HFF-Myc (cell line): ENCODE measurements at places on chromosomes 6 and 20.

DNA sequence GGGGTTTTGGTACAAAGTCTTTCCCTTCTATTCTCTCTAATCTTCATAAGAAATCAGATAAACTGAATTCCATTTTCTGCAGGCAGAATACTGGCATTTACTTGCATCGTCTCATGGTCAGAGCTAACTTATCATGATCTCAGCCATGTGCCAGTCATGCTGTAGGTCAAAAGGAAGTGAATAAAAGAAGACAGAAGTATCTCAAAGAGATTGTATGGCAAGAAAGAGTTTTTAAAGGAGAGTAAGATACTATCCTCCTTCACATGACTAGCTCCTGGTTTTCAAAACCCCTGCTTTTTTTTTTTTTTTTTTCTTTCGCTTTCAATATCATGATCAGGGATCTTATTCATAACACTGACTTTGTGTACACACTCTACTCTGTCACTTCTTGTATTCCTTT is 398.3 kb downstream of the C6orf118 start:
- no peak for DNase-seq

DNA sequence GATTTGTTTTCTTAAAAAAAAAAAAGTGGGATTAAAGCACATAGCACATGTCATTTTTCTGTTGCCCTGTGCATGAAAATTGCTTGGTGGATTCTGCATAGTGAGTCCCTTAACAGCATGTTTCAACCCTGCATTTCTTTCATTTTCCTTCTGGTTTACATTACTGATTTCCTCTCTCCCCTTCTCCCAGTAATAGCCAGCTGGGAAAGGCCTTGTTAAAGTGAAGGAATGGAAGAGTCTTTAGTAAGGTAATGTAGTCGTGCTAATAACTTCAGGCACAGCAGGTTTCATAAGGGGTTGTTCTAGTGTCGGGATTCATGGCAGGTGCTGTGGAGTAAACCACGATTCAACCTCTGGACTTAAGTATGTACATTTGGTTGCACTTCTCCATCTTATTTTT is 202.4 kb downstream of the FARS2 start:
- no peak for DNase-seq

GRCh38 chr20:63653974-63654668 is 897 bp upstream of the STMN3 start:
- DNase-seq: no peak

- DNase-seq: no peak
These were observed 32.5 kb downstream of the SUN5 start for GRCh38 chr20:32971703-32972161.

DNA sequence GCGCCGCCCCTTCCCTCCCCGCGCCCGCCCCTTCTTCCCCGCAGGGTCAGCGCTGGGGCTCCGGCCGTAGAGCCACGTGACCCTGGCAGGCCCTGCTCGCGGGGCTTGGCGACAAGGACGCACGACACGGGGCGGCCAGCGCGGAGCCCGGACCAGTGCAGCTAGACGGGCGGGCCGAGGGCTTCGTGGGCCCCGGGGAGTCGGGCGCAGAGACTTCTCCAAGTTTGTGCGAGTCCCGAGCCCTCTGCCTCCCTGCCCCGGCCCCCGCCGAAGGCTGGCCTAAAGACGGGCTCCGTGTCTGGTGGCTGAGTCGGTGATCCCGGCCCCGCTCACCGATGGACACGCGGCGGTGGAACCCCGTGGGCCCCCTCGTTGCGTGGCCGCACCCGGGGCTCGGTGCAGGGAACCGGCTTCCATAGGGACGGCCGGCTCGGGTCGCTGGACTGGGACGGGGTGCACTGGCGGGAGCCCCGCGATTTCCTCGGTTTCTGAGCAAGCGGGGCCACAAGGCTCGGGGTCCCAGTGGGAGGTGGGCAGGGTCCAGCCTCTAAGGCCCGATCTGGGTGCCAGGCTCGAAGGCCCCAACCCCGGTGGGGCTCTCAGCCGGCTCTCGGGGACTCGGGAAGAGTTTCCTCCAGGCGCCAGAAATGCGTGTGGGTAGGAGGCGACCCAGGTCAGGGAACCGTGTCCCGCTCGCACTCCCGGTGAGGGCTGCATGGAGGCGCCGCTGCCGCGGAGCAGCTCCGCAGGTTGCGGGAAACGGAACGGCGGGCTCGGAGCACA is 452 bp upstream of the GATA5 start:
- no peak for DNase-seq

GRCh38 chr20:22745194-22745500 is 160.8 kb upstream of the FOXA2 start:
- no peak for DNase-seq
